ENCODE measurements at places on chromosomes 16 and 17.

- DNase-seq: no peak
Observed at GRCh38 chr17:70288540-70289290, 119.4 kb downstream of the KCNJ2 start.

- no peak for DNase-seq
Observed at GRCh38 chr16:23611936-23612335, 15.8 kb upstream of the NDUFAB1 start.

DNA sequence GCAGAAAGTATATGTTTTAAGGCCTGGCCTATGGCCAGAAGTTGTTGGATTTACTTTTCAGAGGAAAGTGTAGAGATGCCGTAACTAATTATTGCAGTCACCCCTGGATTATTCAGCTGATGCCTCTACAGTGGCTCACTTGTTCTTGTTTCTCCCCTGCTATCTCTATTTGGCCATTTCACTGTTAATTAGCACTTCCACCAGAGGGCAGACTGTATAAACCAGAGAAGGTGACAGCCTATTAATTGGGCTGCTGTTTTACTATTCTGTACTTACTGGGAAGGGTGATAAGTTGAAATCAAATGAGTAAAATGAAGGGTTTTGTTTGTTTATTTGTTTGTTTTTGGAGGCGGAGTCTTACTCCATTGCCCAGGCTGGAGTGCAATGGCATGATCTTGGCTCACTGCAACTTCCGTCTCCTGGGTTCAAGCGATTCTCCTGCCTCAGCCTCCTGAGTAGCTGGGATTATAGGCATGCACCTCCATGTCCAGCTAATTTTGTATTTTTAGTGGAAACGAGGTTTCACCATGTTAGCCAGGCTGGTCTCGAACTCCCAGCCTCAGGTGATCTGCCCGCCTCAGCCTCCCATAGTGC, 66.0 kb downstream of the CDK12 start:
- DNase-seq: no peak

DNA sequence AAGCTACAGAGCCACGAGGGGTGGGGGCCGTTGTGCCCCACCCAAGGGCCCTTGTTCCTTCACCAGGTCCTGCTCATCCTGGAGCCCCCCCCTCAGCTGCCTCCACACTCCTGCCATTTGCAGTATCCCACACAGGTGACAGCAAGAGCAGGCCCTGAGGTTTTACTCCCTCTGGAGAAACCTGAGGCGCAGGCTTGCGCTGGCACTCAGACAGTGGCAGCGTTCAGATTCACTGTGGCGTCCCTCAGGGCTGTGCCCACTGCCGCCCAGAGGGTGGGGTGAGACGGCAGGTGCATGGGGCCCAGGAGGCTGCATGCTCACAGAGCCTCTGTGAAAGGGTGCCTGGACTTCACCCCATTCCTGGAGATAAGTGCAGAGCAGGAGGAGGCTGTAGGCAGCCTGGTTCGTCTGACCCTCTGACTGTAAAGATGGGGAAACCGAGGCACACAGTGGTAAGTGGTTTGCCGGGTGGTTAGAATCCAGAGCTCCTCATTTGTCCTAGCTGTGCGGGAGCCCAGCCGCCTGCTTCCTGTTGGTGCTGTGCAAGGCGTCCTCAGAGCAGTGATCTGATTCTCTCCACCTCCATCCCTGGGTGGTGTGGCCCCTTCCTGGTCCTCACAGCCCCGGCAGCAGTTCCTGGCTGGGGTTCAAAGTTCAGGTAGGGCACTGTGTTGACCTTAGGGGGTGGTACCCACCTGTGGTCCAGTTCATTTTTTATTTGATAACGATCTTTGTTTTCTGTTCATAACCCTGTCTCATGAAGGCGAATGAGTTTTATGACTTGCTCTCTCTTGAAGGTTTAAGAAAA, 1.6 kb downstream of the SPIRE2 start:
- DNase-seq: no peak

- no peak for DNase-seq
Observed at GRCh38 chr17:6643451-6644125, 2.7 kb downstream of the TXNDC17 start.

DNA sequence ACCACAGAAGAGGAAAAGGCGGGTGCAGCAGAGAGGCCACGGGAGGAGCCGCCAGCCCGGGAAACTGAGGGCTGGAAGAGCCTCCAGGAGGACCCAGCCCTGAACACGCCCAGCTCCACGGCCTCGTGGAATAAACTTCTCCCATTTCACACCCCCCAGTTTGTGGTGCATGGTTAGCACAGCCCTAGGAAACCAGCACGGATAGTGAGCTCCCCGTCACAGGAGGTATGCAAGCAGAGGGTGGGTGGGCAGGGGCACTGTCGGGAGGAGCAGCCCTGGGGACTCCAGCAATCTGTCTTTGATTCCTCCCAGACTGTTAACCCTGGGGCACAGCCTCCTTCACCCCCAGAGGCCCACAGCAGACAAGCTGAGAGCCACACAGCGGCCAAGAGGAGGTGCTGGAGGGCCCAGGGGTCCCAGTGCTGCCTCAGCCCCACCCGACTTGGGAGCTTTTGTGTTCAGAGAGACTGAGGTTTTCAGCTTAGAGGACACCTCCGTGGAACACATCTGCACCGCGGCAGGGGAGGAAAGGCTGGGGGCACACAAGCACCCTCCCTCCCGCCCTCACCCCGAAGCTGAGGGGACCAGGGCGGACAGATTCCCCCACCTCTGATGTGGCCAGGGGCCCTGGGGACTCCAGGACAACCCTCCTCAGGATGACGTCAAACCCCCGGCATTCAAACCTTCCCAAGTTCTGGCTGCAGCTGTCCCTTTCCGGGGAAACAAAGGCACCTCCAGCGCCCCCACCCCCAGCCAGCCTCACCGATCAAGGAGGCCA, 1.7 kb upstream of the IL17C start:
- no peak for DNase-seq

DNA sequence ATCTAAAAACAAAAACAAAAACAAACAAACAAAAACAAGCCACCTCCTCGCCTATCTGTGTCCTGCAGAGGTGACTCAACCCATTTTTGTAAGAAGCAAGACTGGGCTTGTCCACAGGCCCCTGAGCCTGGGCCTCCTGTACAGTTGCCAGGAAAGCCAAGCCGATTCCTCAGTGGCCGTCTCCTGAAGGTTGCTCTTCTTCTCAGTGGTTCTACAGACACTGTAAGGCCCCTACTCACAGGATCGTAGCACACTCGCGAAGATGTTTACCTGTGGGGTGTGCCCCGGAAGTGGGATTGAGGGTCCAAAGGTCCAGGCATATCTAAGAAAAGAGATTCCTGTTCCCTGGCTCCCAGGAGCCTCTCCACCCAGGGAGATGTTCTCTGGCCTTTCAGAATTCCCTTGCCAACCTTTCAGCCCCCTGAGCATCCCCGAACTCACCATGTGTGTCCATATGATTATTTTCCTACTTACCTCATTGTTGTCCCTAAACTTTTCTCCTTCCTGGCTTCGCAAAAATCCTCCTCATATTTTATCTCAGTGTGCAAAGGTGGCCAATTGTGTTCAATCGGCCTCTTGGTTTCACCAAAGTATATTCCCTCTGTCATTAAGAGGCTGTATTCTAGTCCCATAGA, 7.5 kb upstream of the CES3 start:
- no peak for DNase-seq

- peak; percentile 40 for DNase-seq
Observed at GRCh38 chr17:82611140-82612058, 36.8 kb downstream of the WDR45B start.

- no peak for DNase-seq
Observed at GRCh38 chr17:82353484-82353883, 5.6 kb upstream of the TEX19 start.

DNA sequence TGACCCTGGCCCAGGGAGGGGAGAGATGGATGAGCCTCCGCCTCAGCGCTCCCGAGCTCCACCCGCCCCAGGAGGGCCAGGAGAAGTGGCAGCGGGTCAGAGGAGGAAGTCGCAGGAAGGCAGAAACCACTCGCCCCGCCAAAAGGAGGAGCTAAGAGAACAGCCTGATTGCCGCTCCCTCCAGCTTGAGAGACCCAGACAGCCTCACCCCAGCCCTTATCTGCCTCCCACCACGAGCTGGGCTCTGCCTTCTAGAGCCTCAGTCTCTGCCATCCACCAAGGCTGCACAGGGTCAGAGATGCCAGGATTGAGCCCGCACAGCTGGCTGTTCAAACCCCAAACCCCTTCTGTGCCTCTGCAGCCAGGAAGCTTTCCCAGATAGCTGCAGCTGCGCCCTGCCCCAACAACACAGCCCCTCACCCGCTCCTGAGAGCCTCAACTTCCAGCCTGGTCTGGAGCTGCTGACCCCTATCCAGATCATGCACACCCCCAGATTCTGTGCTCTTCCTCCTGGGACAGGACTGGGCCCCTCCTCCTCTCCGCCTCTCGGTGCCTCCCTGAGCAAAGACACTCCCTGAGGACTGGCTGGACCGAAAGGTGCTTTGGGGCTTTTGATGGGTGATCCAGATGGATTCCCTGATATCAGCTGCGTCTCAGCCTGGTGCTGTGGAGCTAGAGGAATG, 1.0 kb upstream of the ATP2A3 start:
- no peak for DNase-seq

DNA sequence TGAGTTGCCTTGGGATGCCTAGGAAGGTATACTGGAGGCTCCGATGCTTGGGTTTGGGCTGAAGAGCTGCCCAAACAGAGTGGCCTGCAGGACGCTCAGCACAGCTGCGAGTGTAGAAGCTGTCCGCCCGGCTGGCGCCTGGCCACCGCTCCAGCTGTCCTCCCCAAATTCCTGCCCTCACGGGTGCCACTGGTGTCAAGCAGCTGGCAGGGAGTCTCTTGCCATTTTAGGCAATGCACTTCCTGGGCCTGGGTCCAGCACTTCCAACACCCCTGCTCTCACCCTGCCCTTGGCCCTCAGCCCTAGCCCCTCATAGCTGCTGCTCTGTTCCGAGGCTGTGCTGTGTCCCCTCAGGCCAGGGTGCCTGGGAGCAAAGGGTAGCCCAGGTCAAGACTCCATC, 5.2 kb upstream of the PKMYT1 start:
- DNase-seq: no peak

GRCh38 chr16:14193316-14193871, 122.3 kb downstream of the MRTFB start:
- DNase-seq: no peak

DNA sequence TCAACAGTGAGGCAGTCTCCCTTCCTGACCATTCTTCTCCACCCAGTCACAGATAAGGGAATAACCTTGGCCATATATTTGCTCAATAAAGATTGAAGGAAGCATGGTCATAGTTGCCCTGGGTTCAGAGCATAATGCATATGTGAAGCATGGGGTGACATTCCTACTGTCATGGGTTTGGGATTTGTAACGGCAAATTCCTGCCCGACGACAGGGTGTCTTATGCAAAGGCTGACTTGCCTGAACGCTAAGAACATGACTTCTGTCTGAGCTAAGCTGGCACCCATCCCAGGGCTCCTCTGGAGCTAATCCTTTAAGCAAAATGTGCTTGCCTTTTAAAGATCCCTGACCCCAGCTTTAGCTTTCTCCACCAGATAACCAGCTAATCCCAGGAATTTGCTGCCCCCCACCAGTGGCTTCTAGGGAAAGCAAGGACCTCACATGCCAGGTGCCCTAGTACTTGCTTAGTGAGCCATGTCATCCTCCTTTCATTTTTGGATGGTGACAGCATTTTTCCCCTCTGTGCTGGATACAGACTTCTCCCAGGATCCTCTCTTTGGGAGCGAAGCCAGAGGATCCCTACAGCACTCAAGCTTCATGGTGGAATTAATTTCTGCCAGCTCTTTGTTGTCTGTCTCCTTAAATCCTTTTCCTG, 11.7 kb downstream of the SLC7A6OS start:
- DNase-seq: peak; percentile 15

GRCh38 chr16:77790912-77791311, 2.5 kb downstream of the VAT1L start:
- no peak for DNase-seq

DNA sequence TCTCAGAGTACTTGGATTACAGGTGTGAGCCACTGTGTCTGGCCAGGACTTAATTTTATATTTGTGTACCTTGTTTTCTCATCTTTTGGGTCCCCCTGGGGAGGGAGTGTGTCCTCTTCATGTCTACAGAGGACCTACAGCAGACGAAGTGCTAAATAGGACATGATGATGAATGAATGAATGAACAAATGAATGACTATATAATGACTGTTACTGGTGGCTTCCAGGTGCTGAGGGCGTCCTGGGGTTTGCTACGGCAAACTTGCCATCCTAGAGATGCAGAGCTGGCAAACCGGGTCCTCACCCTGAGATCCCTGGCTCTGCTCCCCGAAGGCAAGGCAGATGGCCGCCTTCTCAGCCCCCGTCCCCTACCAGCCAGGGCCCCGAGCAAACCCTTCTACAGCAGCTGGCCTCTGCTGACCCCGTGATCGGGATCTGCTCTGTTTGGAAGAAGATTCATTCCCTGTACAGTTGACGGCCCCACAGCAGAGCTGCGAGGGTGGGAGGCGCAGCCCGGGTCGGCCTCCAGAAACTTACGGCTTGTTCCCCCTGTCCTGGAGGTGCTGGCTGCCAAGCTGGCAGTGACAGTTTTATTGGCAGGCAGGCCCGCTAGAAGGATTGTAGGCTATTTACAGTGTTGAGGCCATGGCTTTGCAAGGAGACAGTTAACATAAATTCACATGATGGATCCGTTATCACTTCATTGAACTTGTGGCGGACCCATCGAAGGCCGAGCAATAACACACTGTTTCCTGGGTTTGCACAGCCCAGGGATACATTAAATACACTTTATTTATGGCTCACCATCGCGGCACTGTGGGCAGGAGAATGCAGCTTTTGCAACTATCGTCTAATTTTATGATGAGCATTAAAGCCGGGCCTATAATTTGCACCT, 197.7 kb upstream of the GSE1 start:
- no peak for DNase-seq

- no peak for DNase-seq
Observed at GRCh38 chr16:50462793-50463507, 85.2 kb upstream of the NKD1 start.

DNA sequence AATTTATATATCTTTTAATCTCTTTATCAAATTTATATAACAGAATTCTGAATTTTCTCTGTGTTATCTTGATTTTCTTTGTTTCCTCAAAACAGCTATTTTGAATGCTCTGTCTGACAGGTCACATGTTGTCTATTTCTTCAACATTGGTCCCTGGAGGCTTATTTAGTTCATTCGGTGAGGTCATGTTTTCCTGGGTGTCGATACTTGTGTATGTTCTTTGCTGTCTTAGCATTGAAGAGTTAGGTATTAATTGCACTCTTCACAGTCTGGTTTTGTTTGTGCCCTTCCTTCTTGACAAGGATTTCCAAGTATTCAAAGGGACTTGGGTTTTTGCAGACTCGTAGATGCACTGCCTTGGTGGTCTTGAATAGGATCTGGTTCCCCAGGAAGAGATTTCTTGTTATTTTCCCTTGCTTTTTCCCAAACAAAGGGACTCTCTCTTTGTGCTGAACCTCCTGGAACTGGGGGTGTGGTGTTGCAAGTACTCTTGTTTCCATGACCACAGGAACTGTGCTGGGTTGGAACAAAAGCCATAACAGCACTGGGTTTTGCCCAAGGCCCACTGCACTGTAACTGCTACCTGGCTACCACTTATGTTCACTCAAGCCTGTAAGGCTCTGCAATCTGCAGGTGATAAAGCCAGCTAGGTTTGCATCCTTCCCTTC, 1483.0 kb downstream of the CDH8 start:
- DNase-seq: no peak

All from kidney glomerular epithelial cell (primary cell).